Cardiac fibroblast (primary cell): ENCODE measurements at places on chromosomes 3 and 15.

DNA sequence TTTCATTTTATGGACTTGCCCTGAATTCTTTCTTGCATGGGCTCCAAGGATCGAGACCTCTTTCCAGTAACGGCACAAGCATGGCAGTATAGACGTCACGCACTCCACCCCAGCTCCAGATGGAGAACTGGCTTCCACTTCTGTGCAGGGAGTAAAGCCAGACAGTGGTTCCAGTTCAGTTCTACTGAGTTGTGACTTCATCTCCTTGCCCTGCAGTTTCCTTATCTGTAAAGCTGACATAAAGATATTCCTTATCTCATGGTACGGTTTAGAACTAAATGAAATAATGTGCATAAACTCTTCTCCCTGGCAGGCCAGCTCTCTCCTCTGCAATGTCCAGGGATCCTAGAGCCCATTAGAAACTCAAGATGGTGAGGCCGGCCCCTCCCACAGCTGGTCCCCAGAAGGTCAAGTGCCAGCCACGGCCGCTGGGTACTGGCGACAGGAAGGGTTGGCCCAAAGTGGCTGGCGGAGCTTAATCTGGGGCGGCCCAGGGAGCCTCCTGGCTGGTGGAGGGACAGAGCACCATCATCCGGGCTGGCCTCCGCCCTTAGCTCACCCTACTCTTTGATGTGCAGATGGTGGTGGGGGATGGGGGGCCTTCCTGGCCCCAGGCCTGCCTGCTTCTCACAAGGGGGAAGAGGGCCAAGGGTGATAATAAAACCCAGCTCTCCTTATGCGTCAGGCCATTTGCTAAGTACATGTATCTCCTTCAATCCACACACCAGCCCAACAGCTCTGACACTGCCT, 7.2 kb downstream of the MESP2 start:
- DNase-seq = peak; percentile 37

GRCh38 chr15:73826711-73827251, 46.6 kb upstream of the TBC1D21 start:
- DNase-seq = no peak

GRCh38 chr3:119786409-119786808, 4.5 kb downstream of the NR1I2 start:
- no peak for DNase-seq

DNA sequence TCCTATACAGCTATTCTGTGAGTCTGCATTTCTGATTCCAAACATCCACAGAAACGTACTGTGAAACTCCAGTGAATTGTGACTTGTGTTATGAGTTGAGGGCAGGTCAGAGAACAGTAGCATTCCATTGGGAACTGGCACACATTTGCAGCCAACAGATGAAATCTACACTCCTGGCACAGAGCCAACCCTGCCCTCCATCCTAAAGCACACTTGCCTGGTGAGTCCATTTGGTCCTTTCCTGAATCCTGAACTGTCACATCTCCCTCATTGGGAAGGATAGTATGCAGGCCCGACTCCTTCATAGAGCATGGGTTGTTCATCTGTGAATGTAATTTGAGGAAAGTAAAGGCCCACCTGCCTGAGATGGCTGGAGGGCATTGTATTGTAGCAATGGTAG, 314.3 kb upstream of the RASGRP1 start:
- no peak for DNase-seq

GRCh38 chr3:16052964-16053363, 121.5 kb upstream of the GALNT15 start:
- DNase-seq = no peak

DNA sequence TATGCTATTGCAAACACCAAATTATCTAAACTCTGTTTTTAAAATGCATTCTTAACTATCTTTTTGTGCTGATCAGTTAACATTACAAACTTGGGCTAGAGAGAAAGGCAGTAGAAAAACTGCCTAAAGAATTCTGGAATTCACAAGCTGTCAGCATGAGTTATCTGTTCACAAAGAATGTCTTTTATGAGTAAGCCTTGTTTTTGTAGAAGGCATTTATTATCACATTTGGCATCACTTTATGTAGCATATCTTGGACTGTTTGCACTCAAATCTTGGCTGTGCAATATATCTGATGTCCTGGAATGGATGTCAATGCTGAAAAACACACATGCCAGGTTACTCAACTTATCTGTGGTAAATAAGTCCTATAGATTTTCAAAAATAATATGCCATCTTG, 15.5 kb upstream of the BCHE start:
- no peak for DNase-seq

- DNase-seq = no peak
Measured at GRCh38 chr3:71876135-71877105, 91.5 kb upstream of the PROK2 start.

- no peak for DNase-seq
Measured at GRCh38 chr3:68378631-68379030, 553.7 kb downstream of the TAFA4 start.

- no peak for DNase-seq
Measured at GRCh38 chr3:81916890-81917289, 155.4 kb upstream of the GBE1 start.

DNA sequence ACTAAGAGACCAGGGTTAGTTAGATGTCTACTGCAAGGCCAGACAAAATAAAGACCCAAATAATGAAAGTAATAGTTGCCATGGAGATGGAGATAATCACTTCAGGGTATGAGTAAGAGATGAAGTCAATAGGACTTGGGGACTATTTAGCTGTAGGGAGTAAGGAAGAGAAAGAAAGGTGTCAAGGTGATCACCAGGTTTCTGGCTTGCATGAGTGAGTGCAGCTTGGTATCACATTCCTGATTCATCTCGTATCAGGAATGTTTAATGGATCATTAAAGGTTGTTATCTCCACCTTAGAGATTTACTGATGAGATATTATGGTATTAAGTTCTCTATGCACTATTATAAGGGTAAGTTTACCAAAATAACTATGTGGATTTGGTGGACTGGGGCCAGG, 357.4 kb upstream of the ATP11B start:
- DNase-seq = no peak

DNA sequence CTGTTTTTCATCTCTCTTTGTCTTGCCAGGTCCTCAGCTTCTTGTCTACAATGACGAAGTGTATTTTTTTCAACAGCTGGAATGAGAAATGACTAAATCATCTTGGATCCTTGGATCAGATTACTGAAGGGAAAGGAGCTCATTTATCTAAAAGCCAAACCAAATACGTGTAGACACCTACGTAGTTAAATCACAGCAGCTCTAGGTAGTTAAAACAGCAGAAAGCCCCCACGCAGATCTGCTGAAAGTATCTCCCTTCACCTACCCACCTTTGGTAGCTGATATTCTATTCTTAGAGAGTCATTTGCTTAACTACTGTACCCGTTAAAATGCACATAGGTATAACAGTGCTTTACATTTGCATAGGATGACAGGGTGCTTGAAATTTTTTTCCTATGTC, 105.5 kb upstream of the WNT5A start:
- no peak for DNase-seq

GRCh38 chr3:197460002-197460401, 95.8 kb downstream of the BDH1 start:
- no peak for DNase-seq
